Motor neuron (in vitro differentiated cells): ENCODE measurements at places on chromosomes 6 and 20.

DNA sequence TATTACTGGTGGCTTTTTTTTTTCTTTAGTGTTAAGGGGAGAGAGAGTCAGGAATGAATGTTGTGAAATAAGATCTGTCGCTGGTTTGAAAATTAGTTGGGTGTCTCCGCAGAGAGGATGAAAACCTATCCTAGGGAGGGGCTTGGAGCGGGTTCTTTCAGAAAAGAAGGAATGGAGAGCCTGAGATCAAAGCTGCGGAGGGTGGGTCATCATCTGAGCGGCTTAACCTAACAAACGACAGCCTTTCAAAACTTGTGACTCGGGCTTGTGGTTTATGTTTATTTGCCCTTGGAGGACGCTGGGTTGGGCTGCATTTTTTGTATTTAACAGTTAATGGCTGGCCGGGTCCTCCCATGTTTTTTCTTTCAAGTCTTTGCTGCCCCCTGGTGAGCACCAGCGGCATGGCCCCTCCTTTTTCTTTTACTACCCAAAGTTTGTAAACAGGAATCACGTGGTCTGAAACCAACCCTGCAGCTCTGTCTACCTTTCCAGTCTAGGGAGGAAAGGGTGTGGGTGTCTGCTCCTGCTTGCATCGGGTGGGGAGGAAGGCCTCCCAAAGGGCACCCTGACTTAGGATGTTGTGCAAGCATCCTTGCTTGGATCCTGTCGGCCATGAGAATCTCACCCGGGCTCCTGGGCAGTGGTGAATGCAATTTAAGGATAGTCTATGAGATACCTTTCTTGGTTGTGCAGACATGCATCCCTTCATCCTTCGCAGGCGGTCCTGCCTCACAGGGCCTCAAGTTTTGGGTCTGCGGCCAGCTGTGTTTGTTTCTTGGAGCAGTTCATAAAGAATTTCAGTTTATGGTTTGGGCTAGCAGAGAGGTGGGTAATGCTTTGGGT lies 2.2 kb downstream of the PIM1 start:
- peak; percentile 37 for ATAC-seq

- no peak for ATAC-seq
These were observed 28.1 kb downstream of the RIPOR3 start for GRCh38 chr20:50663095-50663821.

- ATAC-seq, result no peak
These were observed 17.0 kb upstream of the ARG1 start for GRCh38 chr6:131555992-131556391.

DNA sequence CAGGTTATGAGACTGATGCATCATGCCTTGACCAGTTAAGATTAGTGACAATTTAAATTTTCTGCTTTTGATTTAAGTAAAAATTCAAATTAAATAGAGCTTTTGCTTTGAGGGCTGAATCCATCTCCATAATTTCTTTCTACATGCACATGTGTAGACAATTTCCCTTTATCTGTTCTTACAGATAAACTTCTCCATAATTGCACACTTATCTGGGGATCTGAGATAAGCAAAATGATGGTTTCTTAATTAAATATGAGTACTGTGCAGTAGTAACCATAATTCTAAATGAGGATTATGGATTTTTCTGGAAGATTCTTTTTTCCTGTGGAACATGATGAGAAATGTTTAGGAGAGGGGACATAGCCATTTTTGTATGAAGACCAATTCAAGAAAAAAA lies 44.7 kb downstream of the ZFAND3 start:
- no peak for ATAC-seq

- peak; percentile 54 for ATAC-seq
These were observed 66.4 kb upstream of the PDE10A start for GRCh38 chr6:165729307-165729936.

GRCh38 chr20:39045676-39046075 lies 83.5 kb downstream of the DHX35 start:
- ATAC-seq, result no peak

DNA sequence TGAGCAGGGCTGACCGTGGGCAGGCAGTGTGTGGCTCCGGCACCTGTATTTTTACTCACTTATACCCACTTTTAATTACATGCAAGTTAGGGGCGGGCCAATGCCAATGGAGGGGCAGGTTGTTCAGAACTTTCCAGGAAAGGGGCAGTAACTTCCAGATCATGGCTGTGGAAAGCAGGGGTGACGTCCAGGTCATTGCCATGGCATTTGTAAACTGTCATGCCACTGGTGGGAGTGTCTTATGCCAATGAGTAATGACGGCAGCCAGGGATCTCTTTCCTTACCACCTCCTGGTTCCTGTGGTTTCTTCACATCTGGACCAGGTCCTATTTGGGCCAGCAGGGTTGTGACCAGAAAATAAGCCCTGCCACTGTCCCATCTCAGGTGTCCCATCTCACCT lies 258.7 kb downstream of the THBS2 start:
- no peak for ATAC-seq

DNA sequence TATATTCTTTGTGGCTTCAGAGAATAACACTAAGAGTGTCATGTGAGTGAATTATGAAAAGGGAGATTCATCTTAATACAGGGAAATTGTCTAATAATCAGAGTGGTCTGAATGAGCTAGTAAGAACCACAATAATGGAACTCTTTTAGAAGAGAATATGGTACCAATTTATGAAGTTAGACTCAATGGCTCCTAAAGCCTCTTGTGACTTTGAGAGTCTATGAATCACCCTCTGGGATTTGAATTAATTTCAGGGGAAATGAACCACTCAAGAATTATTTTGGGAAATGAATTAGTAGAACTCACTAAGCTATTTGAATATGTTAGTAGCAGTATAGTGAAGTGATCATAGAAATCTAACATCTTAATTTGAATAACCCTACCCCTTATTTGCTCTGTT lies 14.3 kb downstream of the PCMT1 start:
- no peak for ATAC-seq

DNA sequence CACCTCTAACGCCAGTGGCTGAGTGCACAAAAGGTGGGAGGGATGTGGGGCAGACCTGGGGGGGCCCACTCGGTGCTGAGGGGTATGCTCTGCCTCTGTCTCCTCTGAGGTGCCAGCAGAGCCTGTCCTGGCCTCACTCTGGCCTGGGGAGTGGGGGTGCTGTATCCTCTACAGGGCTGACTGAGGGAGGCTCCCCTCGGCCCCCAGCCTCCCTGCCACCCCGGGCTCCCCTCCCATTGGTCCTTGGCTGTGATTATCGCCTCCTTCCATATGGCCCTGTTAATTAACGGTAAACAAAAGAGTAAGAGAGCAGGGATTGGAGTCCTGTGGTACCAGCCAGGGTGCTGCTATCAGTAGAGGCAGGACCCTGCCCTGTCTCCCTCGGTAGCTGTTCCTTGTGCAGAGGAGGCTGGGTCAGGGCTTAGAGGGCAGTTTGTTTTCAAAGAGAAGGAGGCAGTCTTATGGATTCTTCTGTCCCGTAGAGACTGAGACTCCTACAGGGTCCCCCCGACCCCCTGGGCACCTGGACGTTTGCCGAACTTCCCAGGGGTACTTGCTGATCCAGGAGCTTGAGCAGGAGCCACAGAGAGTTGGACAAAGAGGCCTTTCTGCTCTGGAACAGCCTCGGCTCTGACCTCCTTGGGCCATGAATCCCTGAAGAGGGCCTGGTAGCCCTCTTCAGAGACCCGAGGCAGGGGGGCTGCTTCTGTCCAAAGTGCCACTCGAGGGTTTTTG lies 1.8 kb downstream of the MYT1 start:
- no peak for ATAC-seq

GRCh38 chr20:24994470-24995368 lies 2.2 kb upstream of the APMAP start:
- ATAC-seq, result peak; percentile 13

- ATAC-seq, result no peak
These were observed 89.3 kb downstream of the CDC5L start for GRCh38 chr6:44476849-44477248.

GRCh38 chr6:44869321-44869897 lies 458.7 kb upstream of the RUNX2 start:
- ATAC-seq, result no peak

DNA sequence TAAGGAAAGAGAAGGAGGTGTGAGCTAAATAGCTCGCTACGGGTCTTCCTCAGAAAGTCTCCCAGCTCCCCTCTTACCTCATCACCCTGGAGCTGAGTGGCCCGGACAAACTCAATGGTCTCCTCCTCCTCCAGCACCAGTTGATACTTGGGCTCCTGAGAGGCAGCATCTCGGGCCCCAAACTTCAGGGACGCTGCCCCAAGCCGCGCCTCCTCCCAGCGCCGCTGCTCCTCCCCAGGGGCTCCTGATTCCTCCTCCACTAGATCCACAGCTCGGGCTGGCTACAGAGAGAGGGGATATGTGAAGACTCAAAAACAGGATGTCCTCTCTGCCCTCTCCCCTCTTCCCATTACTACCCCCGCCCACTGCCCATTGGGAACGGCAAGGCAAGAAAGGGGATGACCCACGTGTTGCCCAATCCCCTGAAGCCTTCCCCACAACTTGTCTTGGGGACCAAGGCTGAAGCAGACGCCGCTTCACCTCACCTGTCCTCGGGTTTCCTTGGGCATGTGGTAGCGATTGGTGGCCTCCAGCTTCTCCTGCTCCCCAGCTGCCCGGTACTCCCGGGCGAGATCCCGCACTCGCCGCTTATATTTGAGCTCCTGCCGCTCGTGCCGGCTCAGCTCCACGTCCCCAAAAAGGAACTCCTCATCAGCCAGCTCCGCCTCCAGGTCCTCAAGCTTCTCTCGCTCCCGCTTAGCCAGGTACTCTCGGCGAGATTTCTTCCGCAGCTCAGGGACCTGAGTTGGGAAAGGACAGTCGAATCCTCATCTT lies 7.6 kb downstream of the DHX16 start:
- no peak for ATAC-seq

DNA sequence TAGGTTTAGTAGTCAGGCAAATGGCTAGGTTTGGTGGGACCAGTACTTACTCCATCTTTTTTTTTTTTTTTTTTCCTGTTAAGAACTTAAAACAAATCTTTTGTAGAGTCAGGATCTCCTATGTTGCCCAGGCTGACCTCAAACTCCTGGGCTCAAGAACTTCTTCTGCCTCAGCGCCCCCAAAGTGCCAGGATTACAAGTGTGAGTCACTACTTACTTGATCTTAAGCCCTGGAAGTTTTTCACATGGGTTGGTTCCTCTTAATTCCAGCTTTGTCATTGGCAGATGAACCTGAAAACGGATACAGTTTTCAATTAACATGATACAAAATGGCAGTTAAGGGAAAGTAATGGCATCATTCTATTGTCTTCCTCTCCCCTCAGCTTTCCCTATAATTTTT lies 179.4 kb upstream of the JAG1 start:
- no peak for ATAC-seq

DNA sequence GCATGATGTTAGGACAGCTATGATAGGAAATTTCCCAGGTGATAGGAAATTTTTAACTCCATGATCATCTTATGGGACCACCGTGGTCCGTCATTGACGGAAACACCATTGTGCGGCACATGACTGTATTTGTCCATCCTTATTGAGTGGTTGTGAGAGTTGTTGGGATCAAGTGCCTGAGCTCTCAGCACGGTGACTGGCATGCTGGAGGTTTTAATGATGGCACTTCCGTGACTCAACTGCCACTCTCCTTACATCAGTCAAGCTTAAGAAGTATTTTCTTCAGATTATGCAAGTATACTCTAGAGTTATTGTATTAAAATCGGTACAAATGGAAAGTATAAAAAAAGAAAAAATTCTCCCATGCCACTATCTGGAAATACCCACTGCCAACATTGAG lies 20.7 kb downstream of the PBOV1 start:
- ATAC-seq, result no peak

DNA sequence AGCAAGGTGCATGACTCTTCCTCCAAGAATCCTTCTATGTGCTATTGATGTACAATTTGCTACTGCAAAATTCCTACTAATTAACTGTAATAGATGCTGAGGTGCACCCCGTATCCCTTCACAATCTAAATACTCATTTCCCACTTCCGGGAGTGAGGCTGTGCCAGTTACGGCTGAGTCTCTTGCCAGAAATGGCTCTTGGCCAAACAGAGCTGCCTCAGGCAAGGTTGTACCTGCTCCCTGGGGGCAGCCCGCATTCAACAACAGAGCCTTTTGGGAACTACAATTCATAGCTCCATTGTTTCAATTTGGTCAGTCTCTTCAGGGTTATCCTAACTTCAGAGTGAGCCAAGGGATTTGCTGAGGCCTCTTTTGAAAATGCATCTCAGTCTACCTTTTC lies 789.8 kb upstream of the MAP3K7 start:
- no peak for ATAC-seq

GRCh38 chr20:3277686-3278465 lies 38.9 kb upstream of the SLC4A11 start:
- no peak for ATAC-seq

- ATAC-seq, result no peak
These were observed 6.3 kb upstream of the TRIM27 start for GRCh38 chr6:28929887-28930620.

GRCh38 chr20:62918147-62918546 lies 8.2 kb downstream of the DIDO1 start:
- ATAC-seq, result no peak

DNA sequence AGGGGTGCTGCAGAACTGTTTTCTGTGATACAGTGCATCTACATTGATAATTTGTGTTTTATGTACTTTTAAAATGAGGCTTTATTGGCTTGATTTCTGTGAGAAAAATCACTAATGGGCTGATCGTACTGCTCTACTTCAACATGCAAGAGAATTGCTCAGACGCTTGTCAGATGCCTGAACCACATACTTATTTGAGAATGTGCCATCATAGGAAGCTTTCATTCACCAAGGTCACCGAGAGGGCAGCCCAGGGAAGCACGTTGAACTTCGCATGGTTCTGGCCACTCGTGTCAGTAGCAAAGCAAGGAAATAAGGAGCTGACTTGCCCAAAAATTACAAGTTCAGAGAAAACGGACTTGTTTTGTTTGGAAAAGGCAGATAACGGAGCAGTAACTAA lies 168.5 kb upstream of the AKAP12 start:
- ATAC-seq, result no peak

GRCh38 chr6:130223508-130223907 lies 757 bp upstream of the SAMD3 start:
- peak; percentile 32 for ATAC-seq

- ATAC-seq, result no peak
These were observed 867 bp upstream of the AKAP7 start for GRCh38 chr6:131134220-131134979.

DNA sequence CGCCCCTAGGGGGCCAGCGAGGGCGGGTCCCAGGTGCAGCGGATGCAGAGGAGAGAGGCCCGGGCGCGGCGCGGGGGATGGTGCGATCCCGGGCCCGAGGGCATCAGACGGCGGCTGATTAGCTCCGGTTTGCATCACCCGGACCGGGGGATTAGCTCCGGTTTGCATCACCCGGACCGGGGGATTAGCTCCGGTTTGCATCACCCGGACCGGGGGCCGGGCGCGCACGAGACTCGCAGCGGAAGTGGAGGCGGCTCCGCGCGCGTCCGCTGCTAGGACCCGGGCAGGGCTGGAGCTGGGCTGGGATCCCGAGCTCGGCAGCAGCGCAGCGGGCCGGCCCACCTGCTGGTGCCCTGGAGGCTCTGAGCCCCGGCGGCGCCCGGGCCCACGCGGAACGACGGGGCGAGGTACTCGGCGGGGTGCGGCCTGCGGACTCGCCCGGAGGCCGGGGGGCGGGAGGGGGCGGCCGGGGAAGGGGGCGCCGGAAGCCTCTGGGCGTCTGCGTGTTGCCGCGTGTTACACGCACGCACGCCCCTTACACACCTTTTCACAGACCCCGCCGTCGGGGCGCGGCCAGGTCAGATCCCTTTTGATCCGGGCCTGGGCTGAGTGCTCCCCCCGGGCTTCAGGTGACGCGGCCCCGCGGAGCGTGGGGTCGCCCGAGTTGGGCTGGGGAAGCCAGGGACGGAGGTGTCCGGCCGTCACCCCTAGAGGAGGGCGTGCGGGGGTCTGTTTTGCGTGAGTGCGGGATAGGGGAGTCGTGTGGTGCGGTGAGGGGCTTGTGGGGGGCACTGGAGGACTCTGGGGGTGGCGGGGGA lies 412 bp downstream of the TRIB3 start:
- ATAC-seq, result peak; percentile 75

GRCh38 chr6:2725999-2726567 lies 24.6 kb downstream of the MYLK4 start:
- ATAC-seq, result no peak
